NCI-H2107 (cell line): ENCODE measurements at places on chromosomes 3 and 15.

DNA sequence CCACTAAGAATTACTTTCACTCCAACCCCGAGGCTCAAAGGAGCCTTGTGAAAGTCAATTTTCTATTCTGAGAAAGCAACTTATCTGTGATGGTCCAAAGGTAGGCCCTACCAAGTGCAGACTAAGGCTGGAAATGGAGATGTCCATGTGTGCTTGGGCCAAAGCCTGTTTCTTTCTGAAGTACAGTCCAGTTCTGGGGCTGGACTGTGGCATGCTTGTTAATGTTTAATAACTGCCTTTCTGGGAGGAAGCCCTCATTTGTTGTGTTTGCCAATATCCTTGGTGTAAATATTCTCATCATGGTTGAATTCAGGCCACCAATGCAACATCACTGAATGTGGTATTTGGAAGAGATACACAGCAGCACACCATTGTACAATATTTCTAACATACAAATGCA lies 182.3 kb upstream of the BCL6 start:
- no peak for DNase-seq

GRCh38 chr3:99910752-99911290 lies 93.2 kb downstream of the CMSS1 start:
- no peak for DNase-seq

- no peak for DNase-seq
Measured at GRCh38 chr3:15440891-15441290, 13.5 kb downstream of the EAF1 start.

DNA sequence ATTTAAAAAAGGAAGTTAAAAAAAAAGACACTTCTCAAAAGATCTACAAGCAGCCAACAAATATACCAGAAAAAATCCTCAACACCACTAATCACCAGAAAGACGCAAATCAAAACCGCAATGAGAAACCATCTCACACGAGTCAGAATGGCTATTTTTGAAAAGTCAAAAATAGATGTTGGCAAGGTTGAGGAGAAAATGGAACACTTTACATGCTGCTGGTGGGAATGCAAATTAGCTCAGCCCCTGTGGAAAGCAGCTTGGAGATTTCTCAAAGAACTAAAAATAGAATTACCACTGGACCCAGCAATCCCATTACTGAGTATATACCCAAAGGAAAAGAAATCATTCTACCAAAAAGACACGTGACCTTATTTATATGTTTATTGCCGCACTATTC lies 574.7 kb upstream of the ADAMTS9 start:
- no peak for DNase-seq

- DNase-seq, result no peak
Measured at GRCh38 chr3:150260398-150260710, 147.7 kb upstream of the TSC22D2 start.

DNA sequence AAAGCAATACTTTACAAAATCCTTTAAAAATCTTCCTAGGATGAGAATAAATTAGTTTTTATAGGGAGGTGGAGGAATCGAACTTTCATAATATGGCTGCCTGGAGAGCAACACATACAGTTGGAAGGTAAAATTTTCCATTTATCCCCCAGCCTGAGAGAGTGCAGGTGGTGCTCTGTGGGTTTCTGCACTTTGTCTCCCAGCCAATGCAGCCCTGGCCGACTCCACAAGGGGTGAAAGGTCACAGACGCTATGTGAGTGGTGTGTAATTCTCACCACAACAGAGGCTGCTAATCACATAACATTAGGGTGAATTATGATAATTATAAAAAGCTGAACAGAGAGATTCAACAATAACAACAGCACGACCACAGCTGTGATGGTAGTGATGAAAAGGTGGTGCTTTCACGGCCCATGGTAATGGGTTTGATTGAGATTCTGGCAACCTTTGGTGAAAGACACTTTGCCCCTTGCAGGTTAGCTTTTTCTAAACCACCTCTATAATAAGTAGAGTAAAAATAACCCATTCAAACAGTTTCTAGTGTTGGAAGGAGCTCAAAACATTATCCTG lies 30.1 kb upstream of the NANOGP8 start:
- DNase-seq, result no peak
